ENCODE measurements at places on chromosomes 1 and 21.

GRCh38 chr1:102365071-102365470 is 368.3 kb upstream of the OLFM3 start:
- DNase-seq: no peak

DNA sequence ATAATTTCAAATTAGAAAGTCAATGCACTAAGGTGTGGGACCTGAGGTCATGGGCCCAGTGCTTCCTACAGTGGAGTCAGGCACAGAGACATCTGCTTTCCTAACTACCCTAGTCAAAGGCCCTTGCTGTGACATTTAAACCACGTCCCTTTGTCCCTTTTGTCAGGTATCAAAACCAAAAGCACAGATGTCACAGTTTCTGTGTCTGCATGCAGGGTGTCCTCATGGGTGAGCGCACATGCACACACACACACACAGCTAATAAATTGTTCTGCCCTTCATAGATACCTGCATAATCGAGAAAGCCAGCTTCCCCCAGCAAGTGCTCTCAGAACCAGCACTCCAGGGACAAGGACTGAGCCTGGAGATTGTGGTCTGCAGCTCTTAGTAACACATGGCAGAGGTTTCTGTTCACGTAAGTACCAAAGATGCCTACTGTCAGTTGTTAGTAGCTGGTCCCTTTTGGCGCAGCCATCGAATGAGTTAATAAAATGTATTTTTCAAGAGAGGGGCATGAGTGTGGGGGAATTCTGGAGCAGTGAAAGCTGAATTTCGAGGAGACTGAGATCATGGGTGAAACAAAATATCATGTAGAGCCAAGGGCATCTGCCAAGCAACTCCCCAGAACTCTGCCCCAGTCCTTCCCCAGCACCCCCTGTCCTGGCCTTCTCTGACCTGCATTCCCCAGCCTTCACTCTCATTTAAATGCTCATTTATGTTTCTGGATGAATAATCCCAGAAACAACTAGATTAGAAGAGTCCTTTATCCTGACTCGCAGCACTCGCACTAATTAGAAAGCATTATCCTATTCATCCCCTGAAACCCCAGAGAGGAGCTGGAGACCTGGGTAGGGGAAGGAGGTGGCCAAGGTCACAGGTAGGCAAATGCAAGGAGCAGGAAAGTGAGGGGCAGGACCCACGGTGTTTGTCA is 25.5 kb downstream of the TNR start:
- DNase-seq: no peak

- no peak for DNase-seq
Observed at GRCh38 chr1:204468206-204468605, 26.4 kb downstream of the PIK3C2B start.

DNA sequence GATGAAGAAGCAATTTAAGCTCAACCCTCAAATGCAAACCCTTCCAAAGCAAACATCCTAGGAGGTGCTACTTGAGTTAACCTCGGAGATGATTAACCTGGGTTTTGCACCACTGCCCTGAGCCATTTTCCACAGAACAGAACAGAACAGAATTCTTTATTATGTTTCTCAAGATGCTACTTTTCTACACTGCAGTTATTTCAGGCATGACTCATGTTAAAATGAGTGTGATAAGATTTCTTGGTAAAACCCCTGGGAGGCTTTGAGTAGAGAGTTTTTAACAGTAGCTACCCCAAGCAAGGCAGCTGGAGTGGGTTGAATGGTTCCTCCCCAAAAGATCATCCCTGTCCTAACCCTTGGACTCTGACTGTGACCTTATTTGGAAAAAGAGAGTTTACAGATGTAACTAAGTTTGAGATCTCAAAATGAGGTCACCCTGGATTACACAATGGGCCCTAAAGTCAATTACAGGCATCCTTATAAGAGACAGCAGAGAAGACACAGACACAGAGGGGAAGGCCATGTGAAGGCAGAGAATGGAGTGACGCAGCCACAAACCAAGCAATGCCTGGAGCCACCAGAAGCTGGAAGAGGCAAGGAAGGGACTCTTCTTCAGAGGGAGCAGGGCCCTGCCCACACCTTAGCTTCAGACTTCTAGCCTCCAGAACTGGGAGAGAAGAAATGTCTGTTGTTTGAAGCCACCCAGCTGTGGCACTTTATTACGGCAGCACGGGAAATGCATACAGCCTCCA is 153.4 kb downstream of the ETS2 start:
- no peak for DNase-seq

- no peak for DNase-seq
Observed at GRCh38 chr1:58939666-58940370, 156.0 kb upstream of the JUN start.

- no peak for DNase-seq
Observed at GRCh38 chr1:104780470-104781078, 1030.9 kb downstream of the AMY1C start.

- DNase-seq: no peak
Observed at GRCh38 chr1:40690771-40691537, 550 bp upstream of the NFYC start.

DNA sequence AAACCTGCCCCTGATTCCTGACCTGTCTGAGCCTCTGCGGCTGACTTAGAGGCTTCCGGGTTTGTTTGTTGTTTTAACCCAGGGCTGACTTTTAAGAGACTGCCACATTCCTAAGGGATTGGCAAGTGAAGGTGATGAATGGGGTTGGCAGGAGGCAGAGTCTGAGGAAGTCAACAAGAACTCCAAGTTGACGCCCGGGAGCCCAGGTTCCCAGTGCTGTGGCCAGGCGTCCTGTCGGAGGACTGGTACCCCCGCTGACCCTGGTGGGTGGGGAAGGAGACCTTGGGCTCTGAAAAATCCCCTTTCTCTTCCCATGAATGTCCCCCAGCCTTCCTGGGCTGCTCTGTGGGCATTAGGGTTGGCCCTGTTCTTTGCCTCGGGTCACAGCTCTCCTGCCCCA is 19.7 kb upstream of the EPS8L3 start:
- no peak for DNase-seq

- no peak for DNase-seq
Observed at GRCh38 chr1:156583821-156584622, 4.5 kb downstream of the TTC24 start.

GRCh38 chr1:198495631-198496030 is 44.8 kb downstream of the ATP6V1G3 start:
- DNase-seq: no peak

DNA sequence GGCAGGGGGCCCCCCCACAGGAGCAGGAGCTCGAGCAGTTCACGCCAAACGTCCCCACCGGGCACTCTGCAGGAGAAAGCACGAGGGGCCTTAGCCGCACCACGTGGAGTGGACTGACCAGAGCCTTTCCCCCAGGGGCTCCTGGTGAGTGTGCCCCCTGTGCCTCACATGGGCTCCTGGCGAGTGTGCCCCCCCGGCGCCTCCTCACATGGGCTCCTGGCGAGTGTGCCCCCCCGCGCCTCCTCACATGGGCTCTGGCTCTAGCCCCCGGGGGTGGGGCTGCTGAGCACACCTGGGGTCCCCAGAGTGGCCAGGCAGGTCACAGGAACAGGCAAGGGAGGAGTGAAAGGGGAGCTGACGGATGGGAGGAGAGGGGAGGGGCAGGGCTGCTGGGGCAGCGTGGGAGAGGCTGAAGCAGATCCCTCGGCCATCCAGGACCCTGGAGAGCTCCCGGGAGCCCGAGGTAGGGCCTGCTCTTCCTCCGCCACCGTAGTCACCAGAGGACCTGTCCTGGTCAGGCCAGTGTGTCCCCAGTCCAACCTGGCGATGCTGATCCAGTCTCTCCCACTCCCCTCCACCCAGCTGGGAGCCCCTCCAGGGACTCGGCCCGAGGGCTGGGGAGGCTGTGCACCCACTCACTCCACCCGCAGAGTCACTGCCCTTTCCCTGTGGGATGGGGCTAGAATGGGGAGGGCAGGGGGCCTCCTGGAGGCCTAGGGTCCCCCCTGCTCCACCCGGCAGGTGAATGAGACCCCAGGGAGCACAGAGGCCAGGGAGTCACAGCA is 47.6 kb downstream of the ARHGEF16 start:
- DNase-seq: no peak

GRCh38 chr1:206451134-206451686 is 19.1 kb upstream of the IKBKE start:
- DNase-seq: no peak

GRCh38 chr1:34369701-34370455 is 193.2 kb downstream of the C1orf94 start:
- no peak for DNase-seq

GRCh38 chr1:59731591-59731990 is 83.2 kb upstream of the HOOK1 start:
- no peak for DNase-seq

GRCh38 chr1:155083865-155084721 is 5.5 kb downstream of the EFNA3 start:
- DNase-seq: no peak

DNA sequence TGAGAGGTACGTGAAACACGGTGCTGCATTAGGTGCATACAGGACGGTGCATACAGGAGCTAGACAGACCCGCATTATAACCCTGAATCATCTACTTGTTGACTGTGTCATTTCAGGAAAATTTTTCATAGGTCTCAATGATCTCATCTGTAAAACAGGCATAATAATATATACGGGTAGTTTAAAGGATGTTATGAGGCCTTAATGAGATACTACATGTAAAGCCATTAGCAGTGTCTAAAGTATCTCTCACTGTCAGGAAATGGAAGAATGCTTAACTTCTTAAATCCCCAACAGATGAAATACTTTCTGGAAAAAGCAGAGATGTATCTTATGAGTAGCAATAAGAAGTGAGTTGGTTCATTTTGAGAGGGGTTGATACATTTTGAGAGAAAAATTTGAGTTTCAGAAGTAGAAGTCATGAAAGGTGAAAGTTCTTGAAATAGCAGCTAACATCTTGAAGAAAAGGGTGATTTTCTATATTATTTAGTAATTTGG is 669.6 kb downstream of the PTPRC start:
- DNase-seq: no peak

DNA sequence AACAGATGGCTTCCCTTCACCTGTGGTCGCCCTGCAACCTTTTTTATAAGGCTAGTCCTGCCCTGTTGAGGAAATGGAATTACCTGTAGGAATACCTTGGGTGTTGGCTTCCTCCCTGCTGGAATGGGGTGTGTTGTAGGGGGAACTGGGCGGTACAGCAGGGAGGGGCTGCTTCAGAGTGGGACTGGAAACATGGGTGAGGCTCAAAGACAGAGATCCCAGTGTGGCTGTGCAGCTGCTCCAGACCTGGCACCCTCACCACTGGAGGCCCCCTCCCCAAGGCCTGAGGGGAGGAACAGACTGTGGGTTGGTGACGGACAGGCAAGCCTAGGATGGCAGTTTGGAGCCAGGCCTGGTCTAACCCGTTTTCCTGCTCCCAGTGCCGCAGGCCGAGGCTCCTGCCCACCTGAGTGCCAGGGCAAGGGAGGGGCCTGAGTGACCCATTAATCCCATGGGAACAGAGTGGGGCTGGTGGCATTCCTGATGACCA is 4.5 kb downstream of the EFNA3 start:
- DNase-seq: no peak

DNA sequence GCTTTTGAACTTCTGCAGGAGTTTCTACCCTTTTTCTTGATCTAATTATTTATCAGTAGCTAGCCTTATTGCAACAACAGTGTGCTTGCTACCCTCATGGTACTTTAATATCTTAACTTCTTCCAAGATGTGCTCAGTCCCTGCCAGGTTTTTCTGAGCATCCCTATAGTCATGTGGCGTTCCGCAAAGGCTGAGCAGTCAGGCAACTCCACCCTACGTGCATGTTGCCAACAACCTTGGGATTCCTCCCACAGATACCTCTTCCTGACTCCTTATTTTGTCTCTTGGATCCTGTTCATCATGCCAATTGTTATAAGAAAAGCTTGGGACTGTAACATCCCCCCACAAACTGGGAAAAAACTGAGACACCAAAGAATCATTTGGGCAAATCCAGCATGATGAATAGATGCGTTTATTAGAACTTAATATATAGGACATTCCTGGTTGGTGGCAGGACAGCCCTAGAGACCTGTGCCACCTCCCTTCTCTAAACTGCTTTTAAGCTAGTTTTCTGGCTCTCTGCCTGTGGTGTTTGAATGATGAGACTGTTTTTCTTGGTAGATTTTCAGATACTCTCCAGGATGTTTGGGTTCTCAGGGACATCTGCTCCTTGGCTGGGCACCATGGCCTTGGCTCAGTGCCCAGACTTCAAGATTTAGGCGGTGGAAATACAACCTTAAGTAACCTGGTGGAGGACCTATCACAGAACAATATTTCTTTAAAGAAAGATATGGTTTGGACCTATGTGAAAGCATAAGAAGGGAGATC is 27.1 kb upstream of the KCTD3 start:
- DNase-seq: no peak

- no peak for DNase-seq
Observed at GRCh38 chr1:234069760-234070159, 165.3 kb downstream of the SLC35F3 start.

GRCh38 chr1:147243841-147244240 is 1.4 kb downstream of the CHD1L start:
- no peak for DNase-seq

- DNase-seq: no peak
Observed at GRCh38 chr1:243230914-243231313, 24.2 kb downstream of the CEP170 start.

DNA sequence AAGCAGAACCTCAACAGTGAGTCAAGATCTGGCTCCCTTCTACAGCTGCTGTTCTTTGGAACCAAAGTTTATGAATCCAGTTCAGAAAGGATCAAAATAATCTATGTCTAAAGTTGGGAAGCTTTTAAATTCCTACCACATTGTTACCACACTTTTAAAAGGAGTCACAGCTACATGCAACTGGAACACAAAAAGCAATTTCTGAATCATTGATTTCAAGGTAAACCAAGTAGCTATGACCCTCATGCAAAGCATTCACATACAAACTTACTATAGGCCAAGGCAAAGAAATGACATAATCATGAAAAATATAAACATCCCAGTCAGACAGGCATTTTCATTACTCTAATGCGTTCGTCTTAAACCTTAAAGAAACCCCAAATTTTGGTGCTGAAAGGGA is 3.5 kb downstream of the SIPA1L2 start:
- no peak for DNase-seq

DNA sequence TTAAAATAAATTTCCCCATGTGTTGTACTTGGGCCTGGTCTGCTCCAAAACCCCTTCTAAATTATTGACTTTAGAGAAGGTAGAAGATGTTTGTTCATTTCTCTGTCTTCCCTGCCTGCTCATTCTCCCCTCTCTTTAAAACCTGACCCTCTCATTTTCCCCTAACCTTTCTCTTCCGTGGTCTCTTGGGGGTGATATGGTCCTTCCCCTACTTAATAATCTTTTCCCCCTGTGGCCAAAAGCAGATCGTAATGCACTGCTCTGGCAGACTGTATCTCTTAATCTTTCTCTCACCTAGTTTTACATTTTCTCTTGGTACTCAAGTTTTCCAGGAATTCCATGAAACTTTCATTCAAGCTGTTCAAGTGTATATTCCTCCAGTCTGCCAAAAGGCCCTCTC is 301.7 kb downstream of the TTLL7 start:
- DNase-seq: no peak

GRCh38 chr1:62230718-62231117 is 36.1 kb downstream of the L1TD1 start:
- DNase-seq: no peak
